Endodermal cell (in vitro differentiated cells): ENCODE measurements at places on chromosomes 4 and X. TPM values are rescaled to one million over a fixed set of nuclear protein-coding genes. Genes with fewer than 3 reads are reported as not detected.

The PPEF2 gene
- total RNA-seq = not detected in 2 replicates

GRCh38 chr4:169716677-169717076 is 41.1 kb downstream of the HPF1 start:
- H3K4me3 ChIP-seq = no peak overlapping the region
- no peak overlapping the region for H3K27ac ChIP-seq
- H3K27me3 ChIP-seq = no peaks in the 10 kb centered on the region
- H3K36me3 ChIP-seq = peaks cover 42% of the 10 kb centered on the region
- DNase-seq = no peak
- H3K4me1 ChIP-seq = no peaks in the 10 kb centered on the region

The PCDH11X gene
- 0.99 to 1.1 TPM (median 1.1 TPM) in 3 replicates for total RNA-seq

The FGFBP2 gene
- not detected in 2 replicates for total RNA-seq

- no peaks in the 10 kb centered on the region for H3K27me3 ChIP-seq
- no peaks in the 10 kb centered on the region for H3K36me3 ChIP-seq
- no peak overlapping the region for H3K27ac ChIP-seq
- H3K4me1 ChIP-seq = no peaks in the 10 kb centered on the region
These were observed 7.0 kb downstream of the LRCH2 start for GRCh38 chrX:115226929-115227328.

The STAP1 gene
- not detected in 2 replicates for total RNA-seq

GRCh38 chr4:184657144-184657543 is 7.6 kb downstream of the PRIMPOL start:
- H3K4me3 ChIP-seq = no peak overlapping the region
- no peaks in the 10 kb centered on the region for H3K27me3 ChIP-seq
- no peak overlapping the region for H3K27ac ChIP-seq
- H3K36me3 ChIP-seq = peaks cover 5% of the 10 kb centered on the region
- H3K4me1 ChIP-seq = no peaks in the 10 kb centered on the region
- no peak for DNase-seq

- H3K4me1 ChIP-seq = peaks cover 3% of the 10 kb centered on the region
- no peak for DNase-seq
- no peak overlapping the region for H3K27ac ChIP-seq
- no peak overlapping the region for H3K4me3 ChIP-seq
These were observed 66.8 kb upstream of the MAB21L2 start for GRCh38 chr4:150515135-150515534.

The TCEAL3 gene
- total RNA-seq = 10.4 to 16.2 TPM (median 11.0 TPM) in 3 replicates

GRCh38 chr4:138320831-138321230 is 78.7 kb upstream of the SLC7A11 start:
- H3K27ac ChIP-seq = no peak overlapping the region
- H3K4me3 ChIP-seq = no peak overlapping the region
- no peaks in the 10 kb centered on the region for H3K36me3 ChIP-seq
- no peaks in the 10 kb centered on the region for H3K4me1 ChIP-seq
- no peaks in the 10 kb centered on the region for H3K27me3 ChIP-seq

DNA sequence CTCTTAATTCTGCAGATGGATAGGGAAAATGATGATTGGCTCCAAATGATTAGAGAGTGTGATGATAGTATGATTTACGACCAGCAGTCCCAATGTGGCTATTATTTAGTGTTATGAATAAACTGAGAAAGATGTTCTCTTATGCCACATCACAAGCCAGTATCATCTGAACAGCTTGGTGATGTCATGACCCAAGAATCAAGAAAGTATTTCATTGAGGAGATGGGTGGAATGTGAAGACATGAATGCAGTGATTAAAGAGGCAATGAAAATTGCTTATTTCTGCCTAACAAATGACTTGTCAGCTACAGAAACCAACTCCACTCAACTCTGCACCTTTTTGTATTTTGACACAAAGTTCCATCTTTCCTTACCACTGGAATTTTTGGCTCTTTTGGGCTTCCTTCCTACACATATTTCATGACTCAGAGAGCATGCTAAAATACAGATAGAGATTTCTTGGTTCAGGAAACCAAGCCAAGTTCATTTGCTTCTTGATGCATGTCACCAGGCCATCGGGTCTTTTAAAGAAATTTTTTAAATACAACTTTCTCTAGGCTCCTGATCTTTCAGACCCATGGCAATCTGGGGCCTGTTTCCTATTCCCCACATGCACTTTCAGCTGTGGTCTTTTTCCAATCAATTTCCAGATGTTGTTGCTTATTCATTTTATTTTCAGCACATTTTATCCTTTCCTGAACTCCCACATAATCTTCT is 174.2 kb downstream of the HHIP start:
- no peak overlapping the region for H3K27ac ChIP-seq
- no peaks in the 10 kb centered on the region for H3K27me3 ChIP-seq
- DNase-seq = no peak
- no peak overlapping the region for H3K4me3 ChIP-seq

The CXorf51A gene
- total RNA-seq = not detected in 2 replicates

DNA sequence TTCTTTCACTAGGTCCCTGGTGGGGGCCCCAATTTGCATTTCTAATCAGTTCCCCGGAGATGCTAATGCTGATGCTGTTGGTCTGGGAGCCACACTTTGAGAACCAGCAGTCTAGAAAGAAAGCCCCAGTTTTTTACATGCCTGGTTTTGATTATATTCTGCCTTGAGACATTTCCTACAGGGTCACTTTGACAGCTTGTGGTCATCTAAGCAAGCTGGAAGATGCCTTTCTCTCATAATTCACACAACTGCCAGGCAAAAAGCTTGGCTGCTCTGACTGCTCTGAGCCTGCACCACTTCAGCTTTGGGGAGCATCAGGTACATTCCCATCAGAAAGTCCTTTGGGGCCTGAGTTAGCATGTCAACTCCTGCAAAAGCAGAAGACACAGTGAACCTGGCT is 5.9 kb upstream of the PLAC1 start:
- no peak overlapping the region for H3K4me3 ChIP-seq
- H3K4me1 ChIP-seq = no peaks in the 10 kb centered on the region
- no peaks in the 10 kb centered on the region for H3K36me3 ChIP-seq
- H3K27me3 ChIP-seq = no peaks in the 10 kb centered on the region
- DNase-seq = no peak

The EIF2S3 gene
- total RNA-seq = 194 to 229 TPM (median 209 TPM) in 3 replicates

GRCh38 chrX:75155447-75155826 is 646 bp downstream of the ABCB7 start:
- H3K27me3 ChIP-seq = no peaks in the 10 kb centered on the region
- H3K4me1 ChIP-seq = no peaks in the 10 kb centered on the region
- peak overlapping the region; percentile 88 for H3K4me3 ChIP-seq
- peak overlapping the region; percentile 73 for H3K27ac ChIP-seq
- DNase-seq = no peak

GRCh38 chrX:23993012-23993633 is 33.9 kb downstream of the KLHL15 start:
- no peaks in the 10 kb centered on the region for H3K4me1 ChIP-seq
- H3K36me3 ChIP-seq = peaks cover 12% of the 10 kb centered on the region
- H3K4me3 ChIP-seq = no peak overlapping the region
- H3K27me3 ChIP-seq = no peaks in the 10 kb centered on the region

The SOWAHB gene
- 1.2 to 2.9 TPM (median 2.6 TPM) in 3 replicates for total RNA-seq

DNA sequence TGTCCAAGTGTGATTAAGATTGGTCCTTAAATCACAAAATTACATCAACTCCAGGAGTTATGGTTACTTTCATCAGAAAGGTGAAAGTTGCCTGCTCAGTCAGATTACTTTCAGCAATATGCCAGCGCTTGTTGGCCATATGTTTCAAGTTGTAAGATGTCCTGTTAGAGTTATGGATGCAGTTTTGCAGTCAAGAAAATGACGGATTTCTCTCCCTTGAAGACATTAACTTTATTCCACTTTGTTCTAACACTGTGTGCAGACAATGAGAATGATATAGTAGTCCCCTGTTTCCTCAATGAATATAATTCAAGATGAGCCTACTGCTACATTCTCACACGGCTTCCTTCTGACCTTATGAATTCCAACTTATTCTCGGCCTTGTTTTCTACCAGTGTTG is 295.0 kb upstream of the ADGRL3 start:
- DNase-seq = no peak
- no peaks in the 10 kb centered on the region for H3K36me3 ChIP-seq
- H3K27ac ChIP-seq = no peak overlapping the region

The ADH6 gene
- not detected in 3 replicates for total RNA-seq

DNA sequence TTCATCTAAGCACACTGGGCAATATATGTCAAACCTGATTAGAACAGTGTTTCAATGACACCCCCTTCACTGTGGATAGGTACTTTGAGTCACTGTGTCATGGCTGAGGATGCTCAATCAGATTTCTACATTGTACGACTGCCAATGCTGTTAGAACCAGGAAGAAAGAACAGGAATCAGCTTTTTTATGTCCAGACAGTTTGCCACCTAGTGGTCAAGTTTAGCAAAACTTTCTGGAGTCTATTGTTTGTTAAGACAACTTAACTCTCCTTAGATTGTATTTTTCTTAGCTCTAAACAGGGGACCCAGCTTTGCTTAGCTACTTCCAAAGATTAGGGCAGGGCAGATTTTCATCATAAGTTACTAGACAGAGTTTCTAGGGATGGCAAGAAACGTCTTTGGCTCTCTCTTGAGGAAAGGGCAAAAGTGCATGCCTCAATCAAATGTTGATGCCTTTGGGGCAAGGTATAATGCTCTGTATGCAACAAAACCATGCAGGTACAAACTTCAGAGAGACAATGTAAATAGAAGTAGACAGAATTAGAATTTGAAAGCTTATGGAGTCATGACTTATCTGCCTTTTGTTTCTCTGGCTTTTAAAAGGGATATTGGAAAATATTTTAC is 40.5 kb upstream of the BMP3 start:
- H3K4me1 ChIP-seq = no peaks in the 10 kb centered on the region
- H3K4me3 ChIP-seq = no peak overlapping the region
- H3K36me3 ChIP-seq = no peaks in the 10 kb centered on the region
- DNase-seq = peak; percentile 53

GRCh38 chrX:129813662-129814368 is 29.9 kb downstream of the ZDHHC9 start:
- H3K27me3 ChIP-seq = no peaks in the 10 kb centered on the region
- no peak overlapping the region for H3K4me3 ChIP-seq
- no peaks in the 10 kb centered on the region for H3K4me1 ChIP-seq
- H3K36me3 ChIP-seq = peaks cover 31% of the 10 kb centered on the region

- H3K36me3 ChIP-seq = no peaks in the 10 kb centered on the region
- H3K4me1 ChIP-seq = peaks cover 10% of the 10 kb centered on the region
- H3K27me3 ChIP-seq = no peaks in the 10 kb centered on the region
These were observed 58.2 kb upstream of the DKK2 start for GRCh38 chr4:107094332-107094731.

The RASL11B gene
- 6.4 to 7.6 TPM (median 7.0 TPM) in 3 replicates for total RNA-seq

The INPP4B gene
- 0.41 and 0.64 TPM in 2 replicates for total RNA-seq

DNA sequence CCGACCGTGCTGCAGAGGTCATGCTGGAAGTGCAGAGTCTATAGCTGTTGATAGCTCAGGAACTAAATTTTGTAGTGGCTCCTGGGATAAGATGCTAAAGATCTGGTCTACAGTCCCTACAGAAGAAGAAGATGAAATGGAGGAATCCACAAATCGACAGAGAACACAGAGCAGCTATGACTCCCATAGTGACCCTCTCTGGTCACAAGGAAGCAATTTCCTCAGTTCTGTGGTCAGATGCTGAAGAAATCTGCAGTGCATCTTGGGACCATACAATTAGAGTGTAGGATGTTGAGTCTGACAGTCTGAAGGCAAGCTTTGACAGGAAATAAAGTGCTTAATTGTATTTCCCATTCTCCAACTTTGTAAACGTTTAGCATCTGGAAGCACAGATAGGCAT is 8.8 kb downstream of the MANBA start:
- H3K36me3 ChIP-seq = no peaks in the 10 kb centered on the region
- H3K4me3 ChIP-seq = no peak overlapping the region
- no peak overlapping the region for H3K27ac ChIP-seq

- H3K27ac ChIP-seq = no peak overlapping the region
- no peaks in the 10 kb centered on the region for H3K4me1 ChIP-seq
- no peak for DNase-seq
These were observed 129.5 kb upstream of the KLF3 start for GRCh38 chr4:38534344-38535045.

- H3K27me3 ChIP-seq = no peaks in the 10 kb centered on the region
- H3K27ac ChIP-seq = no peak overlapping the region
- no peak for DNase-seq
- no peaks in the 10 kb centered on the region for H3K36me3 ChIP-seq
- no peak overlapping the region for H3K4me3 ChIP-seq
These were observed 109.7 kb downstream of the SHROOM3 start for GRCh38 chr4:76544725-76545124.

GRCh38 chr4:186942758-186943377 is 219.2 kb upstream of the FAT1 start:
- no peaks in the 10 kb centered on the region for H3K4me1 ChIP-seq
- H3K27me3 ChIP-seq = no peaks in the 10 kb centered on the region
- H3K27ac ChIP-seq = no peak overlapping the region
- no peak for DNase-seq
- H3K36me3 ChIP-seq = no peaks in the 10 kb centered on the region

- no peaks in the 10 kb centered on the region for H3K36me3 ChIP-seq
- DNase-seq = peak; percentile 85
- no peak overlapping the region for H3K4me3 ChIP-seq
- no peaks in the 10 kb centered on the region for H3K4me1 ChIP-seq
- no peak overlapping the region for H3K27ac ChIP-seq
These were observed 38.9 kb downstream of the STARD8 start for GRCh38 chrX:68686097-68686977.

- H3K27ac ChIP-seq = no peak overlapping the region
- H3K4me1 ChIP-seq = no peaks in the 10 kb centered on the region
- no peak overlapping the region for H3K4me3 ChIP-seq
- no peaks in the 10 kb centered on the region for H3K27me3 ChIP-seq
- DNase-seq = no peak
These were observed 24.8 kb upstream of the TMSB4X start for GRCh38 chrX:12949927-12950656.

The CT47B1 gene
- not detected in 3 replicates for total RNA-seq

- H3K36me3 ChIP-seq = no peaks in the 10 kb centered on the region
- peak overlapping the region; percentile 9 for H3K4me3 ChIP-seq
- no peak for DNase-seq
- no peak overlapping the region for H3K27ac ChIP-seq
- H3K4me1 ChIP-seq = peaks cover 9% of the 10 kb centered on the region
- H3K27me3 ChIP-seq = no peaks in the 10 kb centered on the region
These were observed 110.4 kb downstream of the SCD5 start for GRCh38 chr4:82688091-82688795.

DNA sequence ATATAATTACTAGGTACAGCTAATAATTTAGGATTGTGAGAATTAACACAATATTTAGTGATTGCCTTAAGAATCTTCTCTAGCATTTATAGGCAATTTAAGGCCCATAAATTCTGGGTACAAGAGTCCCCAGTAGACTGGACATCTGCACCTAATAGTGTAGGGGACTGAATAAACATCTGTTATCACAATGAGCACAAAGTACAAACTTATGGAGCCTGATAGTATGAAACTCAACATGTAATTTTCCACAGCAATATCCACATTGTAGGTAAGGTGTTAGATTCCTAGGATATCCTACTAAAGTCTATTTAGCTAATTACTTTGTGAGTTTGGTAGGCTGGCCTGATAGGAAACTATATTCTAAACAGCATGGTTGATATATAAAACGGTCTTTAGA is 178.3 kb downstream of the FAM13A start:
- H3K27me3 ChIP-seq = no peaks in the 10 kb centered on the region
- H3K36me3 ChIP-seq = no peaks in the 10 kb centered on the region
- no peak overlapping the region for H3K4me3 ChIP-seq
- H3K27ac ChIP-seq = no peak overlapping the region
- H3K4me1 ChIP-seq = no peaks in the 10 kb centered on the region

The TRPC5OS gene
- not detected in 2 replicates for total RNA-seq

The C4orf50 gene
- total RNA-seq = 1.2 and 1.6 TPM in 2 replicates

GRCh38 chr4:143046454-143046853 is 138.3 kb upstream of the USP38 start:
- no peak overlapping the region for H3K4me3 ChIP-seq
- no peaks in the 10 kb centered on the region for H3K4me1 ChIP-seq
- no peak overlapping the region for H3K27ac ChIP-seq
- H3K27me3 ChIP-seq = no peaks in the 10 kb centered on the region
- DNase-seq = no peak
- H3K36me3 ChIP-seq = no peaks in the 10 kb centered on the region

The DMRTC1B gene
- 0.80 to 2.4 TPM (median 2.2 TPM) in 3 replicates for total RNA-seq
